ENCODE measurements at places on chromosomes 5 and 9. TPM values are rescaled to one million over a fixed set of nuclear protein-coding genes. Genes with fewer than 3 reads are reported as not detected.
A peak's percentile ranks its signal among the peaks of the same experiment; 100 is the strongest.

DNAJC25 gene
- 15.7 TPM for total RNA-seq

DNA sequence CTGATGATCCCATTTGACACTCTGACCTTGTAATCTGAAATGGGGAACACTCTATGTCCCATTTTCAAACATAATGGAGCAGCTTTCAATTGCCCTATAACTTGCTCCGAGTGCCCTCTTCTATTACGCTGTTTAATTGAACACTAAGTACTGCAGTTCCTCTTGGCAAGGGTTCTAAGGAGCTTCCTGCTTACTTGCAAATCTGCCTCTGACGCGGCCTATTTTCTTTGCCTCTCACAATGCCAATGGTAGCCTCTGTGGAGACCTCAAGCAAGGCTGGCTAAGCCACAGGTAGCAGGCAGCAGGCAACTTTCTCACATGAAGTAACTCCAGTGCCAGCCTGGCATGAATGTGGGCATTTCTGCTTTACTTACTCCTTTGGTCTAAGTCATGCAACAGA lies 443.4 kb upstream of the TRPC7 start:
- no peaks in the 10 kb centered on the region for H3K36me3 ChIP-seq
- no peak overlapping the region for H3K4me3 ChIP-seq
- peaks cover 3% of the 10 kb centered on the region for H3K4me1 ChIP-seq

IFNA13 gene
- 0.63 TPM for total RNA-seq

DNA sequence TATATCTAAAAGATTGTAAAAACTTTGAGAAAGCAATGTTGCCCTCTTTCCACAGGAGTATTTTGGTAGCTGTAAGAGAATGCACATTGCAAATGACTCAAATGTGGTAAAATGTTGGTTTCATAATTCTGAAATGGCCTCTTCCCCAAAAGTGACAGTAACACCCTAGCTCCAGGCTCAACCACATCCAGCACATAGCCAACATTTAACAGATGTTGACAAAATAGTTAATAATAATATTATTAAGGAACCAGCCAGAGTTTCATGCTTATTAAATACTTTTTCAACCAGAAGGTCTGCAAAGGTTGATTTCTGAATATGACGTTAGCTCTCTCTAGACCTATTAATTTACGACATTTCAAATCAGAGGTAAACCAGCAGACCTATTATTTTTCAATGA lies 1.3 kb downstream of the ANXA1 start:
- H3K36me3 ChIP-seq = no peaks in the 10 kb centered on the region
- H3K27ac ChIP-seq = peak overlapping the region; percentile 44
- no peaks in the 10 kb centered on the region for H3K27me3 ChIP-seq
- no peaks in the 10 kb centered on the region for H3K4me1 ChIP-seq

DNA sequence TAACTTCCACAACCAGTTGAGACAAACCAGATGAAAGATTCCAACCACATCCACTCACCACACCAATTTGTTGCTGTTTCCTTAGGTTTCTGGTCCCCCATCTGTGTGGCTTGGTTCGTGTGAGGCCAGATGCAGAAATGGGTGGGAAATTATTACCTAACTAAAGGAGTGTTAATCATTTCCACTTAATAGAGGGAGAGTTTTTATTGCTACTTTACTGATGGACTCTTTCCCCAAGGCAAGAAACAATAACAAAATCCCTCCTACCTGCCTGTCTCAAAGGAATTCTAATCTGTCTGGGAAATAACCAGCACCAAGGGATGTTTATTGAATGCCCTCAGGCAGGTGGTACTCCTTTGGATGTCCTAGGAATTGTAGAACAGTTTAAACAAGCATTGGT lies 76.3 kb downstream of the TMEM167A start:
- no peaks in the 10 kb centered on the region for H3K36me3 ChIP-seq
- H3K4me3 ChIP-seq = no peak overlapping the region
- no peak overlapping the region for H3K27ac ChIP-seq

DNA sequence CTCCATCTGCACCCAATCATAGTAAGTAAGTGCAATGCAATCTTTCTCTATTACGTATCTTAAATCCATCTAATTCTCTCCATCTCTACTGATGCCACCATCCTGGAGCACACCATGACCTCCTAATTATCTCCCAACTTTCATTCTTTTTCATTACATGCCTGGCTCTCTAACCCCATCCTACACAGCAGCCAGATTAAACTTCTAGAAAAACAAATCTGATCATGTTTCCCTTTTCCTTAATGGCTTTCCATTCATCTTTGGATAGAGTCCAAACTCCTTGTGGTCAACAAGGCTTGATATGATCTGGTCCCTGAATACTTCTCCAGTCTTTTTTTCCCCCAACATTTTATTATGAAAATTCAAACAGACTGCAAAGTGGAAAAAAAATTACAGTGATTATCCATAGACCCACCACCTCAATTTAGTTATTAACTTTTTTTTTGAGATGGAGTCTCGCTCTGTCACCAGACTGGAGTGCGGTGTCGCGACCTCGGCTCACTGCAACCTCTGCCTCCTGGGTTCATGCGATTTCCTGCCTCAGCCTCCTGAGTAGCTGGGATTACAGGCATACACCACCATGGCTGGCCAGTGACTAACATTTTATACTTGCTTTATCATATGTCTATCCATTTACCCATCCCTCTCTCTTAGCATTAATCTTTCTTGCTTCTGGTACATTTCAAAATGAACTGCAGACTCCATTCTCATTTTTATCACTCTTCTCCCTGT lies 5.2 kb downstream of the PPP2R2B start:
- H3K27ac ChIP-seq = no peak overlapping the region
- no peak overlapping the region for H3K4me3 ChIP-seq
- DNase-seq = no peak
- no peaks in the 10 kb centered on the region for H3K27me3 ChIP-seq

SOX30 gene
- 83.9 TPM for total RNA-seq

CDK9 gene
- 136 TPM for total RNA-seq

DNA sequence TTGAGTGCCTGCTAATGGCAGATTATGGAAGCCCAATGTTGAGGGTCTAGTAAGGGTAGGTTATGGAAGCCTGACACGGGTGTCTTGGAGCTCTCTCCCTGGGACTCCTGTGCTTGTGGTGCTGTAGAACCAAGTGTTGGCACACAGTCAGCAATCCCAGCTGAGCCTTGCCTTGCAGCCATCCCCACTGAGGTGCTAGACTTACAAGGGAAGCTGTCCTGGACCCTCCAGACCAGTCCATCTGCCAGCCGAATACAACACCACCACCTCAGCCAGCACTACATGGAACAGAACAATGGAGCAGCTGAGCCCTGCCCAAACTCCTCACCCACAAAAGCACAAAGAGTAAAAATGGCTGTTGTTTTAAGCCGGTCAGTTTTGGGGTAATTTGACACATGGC lies 90.5 kb upstream of the DNAH5 start:
- H3K27ac ChIP-seq = no peak overlapping the region
- no peaks in the 10 kb centered on the region for H3K36me3 ChIP-seq
- no peaks in the 10 kb centered on the region for H3K27me3 ChIP-seq
- H3K4me1 ChIP-seq = no peaks in the 10 kb centered on the region

GRCh38 chr5:22938362-22938761 lies 85.2 kb upstream of the CDH12 start:
- H3K36me3 ChIP-seq = no peaks in the 10 kb centered on the region
- no peak for DNase-seq
- H3K27me3 ChIP-seq = no peaks in the 10 kb centered on the region
- no peaks in the 10 kb centered on the region for H3K4me1 ChIP-seq
- no peak overlapping the region for H3K4me3 ChIP-seq

DNA sequence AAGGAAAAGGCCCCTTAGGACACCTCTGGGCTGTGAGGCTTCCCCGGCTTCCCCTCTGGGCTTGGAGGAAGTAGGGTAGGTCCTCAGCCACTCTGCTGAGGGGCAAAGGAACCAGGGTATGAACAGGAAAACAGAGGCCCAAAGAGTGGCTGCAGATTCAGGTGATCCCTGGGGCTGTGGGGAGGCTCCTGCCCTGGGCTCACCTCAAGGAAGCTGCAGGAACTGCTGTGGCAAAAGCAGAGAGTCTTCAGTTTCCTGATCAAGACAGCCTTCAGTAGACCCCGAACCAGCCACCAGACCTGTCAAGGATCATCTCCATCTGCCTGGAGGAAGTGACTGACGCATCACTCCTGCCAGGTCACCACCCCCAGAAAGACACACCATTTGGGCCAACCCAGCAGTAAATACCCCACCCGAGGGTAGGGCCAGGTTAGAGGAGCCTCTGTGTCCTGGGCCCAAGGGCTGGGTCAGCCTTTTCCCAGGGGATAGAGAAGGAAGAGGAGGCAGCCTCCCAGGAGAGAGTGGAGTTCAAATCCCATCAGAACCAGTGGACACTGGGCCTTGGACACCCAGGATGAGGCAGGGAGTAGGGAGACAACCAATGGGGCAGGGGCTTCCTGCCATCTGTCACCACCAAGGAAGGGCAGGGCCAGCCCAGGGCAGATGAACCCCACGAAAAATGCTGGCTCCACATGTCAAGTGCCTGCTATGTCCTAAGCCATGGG lies 5.8 kb upstream of the ST6GALNAC6 start:
- no peak overlapping the region for H3K4me3 ChIP-seq
- H3K27me3 ChIP-seq = no peaks in the 10 kb centered on the region
- H3K36me3 ChIP-seq = no peaks in the 10 kb centered on the region
- H3K4me1 ChIP-seq = peaks cover 49% of the 10 kb centered on the region

GRCh38 chr5:104955479-104955878 lies 1392.9 kb upstream of the NUDT12 start:
- H3K4me3 ChIP-seq = no peak overlapping the region
- no peaks in the 10 kb centered on the region for H3K4me1 ChIP-seq
- H3K27ac ChIP-seq = no peak overlapping the region
- H3K27me3 ChIP-seq = no peaks in the 10 kb centered on the region

GRCh38 chr5:178515776-178516503 lies 74.3 kb downstream of the COL23A1 start:
- H3K27ac ChIP-seq = no peak overlapping the region
- DNase-seq = peak; percentile 7
- no peaks in the 10 kb centered on the region for H3K36me3 ChIP-seq
- H3K4me3 ChIP-seq = no peak overlapping the region
- no peaks in the 10 kb centered on the region for H3K27me3 ChIP-seq
- H3K4me1 ChIP-seq = no peaks in the 10 kb centered on the region

DNA sequence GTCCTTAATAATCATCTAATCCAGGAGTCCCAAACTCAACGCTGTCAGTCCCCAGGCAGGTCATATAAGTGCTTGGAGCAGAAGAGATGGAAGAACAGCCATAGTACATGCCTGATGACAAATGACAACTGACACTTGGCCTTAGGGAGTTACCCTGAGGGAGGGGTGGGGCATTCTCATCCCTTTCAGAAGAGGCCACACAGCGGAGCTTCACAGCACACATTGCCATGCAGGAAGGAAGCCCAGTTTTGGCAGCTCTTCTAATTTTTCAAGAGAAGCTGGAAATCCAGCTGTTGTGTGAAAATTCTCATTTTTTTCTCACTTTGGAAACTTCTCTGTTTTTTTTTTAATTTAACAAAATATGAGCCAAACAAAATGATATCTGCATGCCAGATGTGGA lies 89.0 kb downstream of the ASTN2 start:
- no peaks in the 10 kb centered on the region for H3K36me3 ChIP-seq
- no peak overlapping the region for H3K27ac ChIP-seq
- no peak overlapping the region for H3K4me3 ChIP-seq
- no peaks in the 10 kb centered on the region for H3K4me1 ChIP-seq
- H3K27me3 ChIP-seq = no peaks in the 10 kb centered on the region

PHF2 gene
- 20.6 TPM for total RNA-seq

- H3K27me3 ChIP-seq = no peaks in the 10 kb centered on the region
- no peak for DNase-seq
- H3K36me3 ChIP-seq = no peaks in the 10 kb centered on the region
- H3K4me1 ChIP-seq = peaks cover 3% of the 10 kb centered on the region
- no peak overlapping the region for H3K27ac ChIP-seq
- no peak overlapping the region for H3K4me3 ChIP-seq
Observed at GRCh38 chr5:148492351-148492750, 108.6 kb downstream of the FBXO38 start.

GRCh38 chr9:6924988-6925563 lies 167.3 kb downstream of the KDM4C start:
- DNase-seq = no peak
- H3K27ac ChIP-seq = no peak overlapping the region
- H3K4me1 ChIP-seq = no peaks in the 10 kb centered on the region
- no peak overlapping the region for H3K4me3 ChIP-seq
- no peaks in the 10 kb centered on the region for H3K27me3 ChIP-seq
- no peaks in the 10 kb centered on the region for H3K36me3 ChIP-seq

IL3 gene
- not detected for total RNA-seq

PCDHB7 gene
- total RNA-seq = 3.4 TPM

TBC1D2 gene
- 8.5 TPM for total RNA-seq
